Right forelimb (tissue), 1 donor: ENCODE measurements at places on chromosomes 4 and X.

GRCh38 chr4:75995727-75996126, 5.0 kb upstream of the SDAD1 start:
- DNase-seq, result no peak

- DNase-seq, result no peak
These were observed 51.1 kb downstream of the ENOPH1 start for GRCh38 chr4:82481506-82481840.

- DNase-seq, result no peak
These were observed 24.9 kb upstream of the CXXC4 start for GRCh38 chr4:104519588-104519987.

DNA sequence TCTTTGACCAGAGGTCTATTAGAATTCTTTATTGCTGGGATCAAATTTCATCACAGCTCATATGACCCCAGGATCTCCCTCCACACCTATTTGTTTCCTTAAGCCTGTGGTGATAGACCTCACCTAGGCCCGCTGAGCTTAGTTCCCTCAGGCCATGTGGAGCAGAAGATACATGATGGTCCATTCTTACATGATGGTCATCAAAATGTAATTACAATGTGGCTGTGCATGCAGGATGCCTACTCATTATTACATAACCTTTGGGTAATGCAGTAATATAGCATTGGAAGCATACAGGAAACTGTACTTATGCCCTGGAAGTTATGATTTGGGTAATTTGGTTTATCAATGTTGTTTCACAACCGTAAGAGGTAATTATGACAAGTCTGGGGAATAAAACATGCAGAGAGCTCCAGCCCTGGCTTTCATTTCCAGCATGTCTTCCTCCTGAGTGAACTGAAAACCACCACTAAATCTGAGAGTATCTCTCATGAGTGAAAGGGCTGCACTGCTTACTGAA, 67.0 kb upstream of the AGA start:
- no peak for DNase-seq

DNA sequence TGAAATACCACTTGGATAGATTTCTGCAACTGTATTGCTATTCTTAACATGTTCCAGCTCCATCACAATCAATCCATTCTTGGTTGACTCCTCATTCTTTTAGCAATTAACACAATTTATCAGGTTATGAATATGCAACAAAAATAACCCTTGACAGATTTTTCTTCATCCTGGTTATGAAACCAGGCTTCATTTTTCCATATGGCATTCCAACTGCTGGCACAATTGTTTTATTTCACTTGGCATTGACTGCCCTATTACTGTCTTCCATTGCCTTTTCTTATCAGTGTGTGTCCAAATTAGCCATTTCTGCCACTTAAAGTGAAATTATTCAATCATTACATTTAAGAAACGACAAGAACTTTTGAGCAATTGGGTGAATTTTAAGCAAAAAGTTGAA, 388.8 kb upstream of the EPHA5 start:
- no peak for DNase-seq

DNA sequence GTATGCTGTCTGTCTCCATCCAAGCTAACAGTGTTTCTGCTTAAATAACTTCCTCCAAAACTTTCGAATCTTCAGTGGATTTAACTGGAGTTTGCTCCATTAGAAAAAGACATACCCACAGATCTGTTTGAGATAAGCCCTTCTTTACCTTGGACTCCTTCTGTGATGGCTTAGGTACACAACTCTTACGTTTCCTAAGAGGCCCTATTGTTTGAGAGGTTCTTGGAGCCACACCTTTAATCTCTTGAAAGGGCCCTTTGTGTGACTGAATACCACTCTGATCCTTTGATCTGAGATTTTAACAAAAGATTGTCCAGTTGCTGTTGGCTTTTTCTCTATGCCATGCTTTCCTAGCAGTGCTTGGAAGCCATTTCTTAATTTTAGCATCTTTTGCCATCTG, 92.5 kb downstream of the AKAP4 start:
- DNase-seq, result no peak

DNA sequence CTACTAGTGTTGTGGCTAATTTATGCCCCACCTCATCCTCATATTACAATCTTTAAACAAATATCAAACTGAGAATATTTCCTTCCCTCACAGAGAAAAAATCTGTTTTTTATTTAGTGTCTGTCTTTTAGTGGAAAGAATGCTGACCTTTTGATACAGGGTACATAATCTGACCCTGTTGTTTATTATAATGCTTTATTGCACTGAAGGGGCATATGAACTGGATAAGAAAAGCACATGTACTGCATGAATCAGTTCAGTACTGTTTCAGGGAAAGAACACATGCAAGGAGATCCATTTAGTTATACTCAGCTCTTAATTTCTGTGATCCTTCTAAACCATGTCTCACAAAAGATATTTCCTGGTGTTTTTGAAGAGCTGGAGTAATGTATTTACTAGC, 15.5 kb upstream of the DYNLT3 start:
- DNase-seq, result no peak

GRCh38 chr4:2318885-2319284, 57.0 kb upstream of the MXD4 start:
- no peak for DNase-seq

- DNase-seq, result no peak
These were observed 55.6 kb downstream of the CYLC1 start for GRCh38 chrX:83916525-83916924.

- DNase-seq, result no peak
These were observed 215.6 kb upstream of the FAT1 start for GRCh38 chr4:186939226-186939625.

DNA sequence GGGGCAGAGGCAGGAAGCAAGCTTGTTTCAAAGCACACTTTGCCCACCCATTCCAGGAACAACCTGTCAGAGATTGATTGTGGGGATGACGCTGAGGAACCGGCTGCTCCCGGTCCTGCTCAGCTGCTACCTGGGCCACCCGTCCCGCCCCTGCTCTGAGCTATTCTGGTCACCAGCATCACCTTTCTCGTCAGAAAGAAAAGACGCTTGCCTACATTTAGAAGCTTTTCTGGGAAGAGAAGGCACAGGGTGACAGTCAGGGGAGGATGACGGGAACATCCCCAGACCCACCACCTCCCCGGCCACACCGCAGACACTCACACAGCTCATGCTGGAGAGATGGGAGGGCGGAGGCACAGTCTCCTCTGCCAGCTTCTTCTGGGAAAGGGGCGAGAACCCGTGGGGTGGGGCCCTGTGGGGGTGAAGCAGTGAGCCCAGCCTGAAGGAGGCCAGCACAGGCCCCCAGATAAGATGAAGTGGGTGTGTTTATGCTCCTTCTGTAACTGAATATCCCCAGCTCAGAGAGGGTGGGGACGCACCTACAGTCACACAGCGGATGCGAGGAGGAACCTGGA, 81.8 kb downstream of the CPZ start:
- DNase-seq, result no peak

DNA sequence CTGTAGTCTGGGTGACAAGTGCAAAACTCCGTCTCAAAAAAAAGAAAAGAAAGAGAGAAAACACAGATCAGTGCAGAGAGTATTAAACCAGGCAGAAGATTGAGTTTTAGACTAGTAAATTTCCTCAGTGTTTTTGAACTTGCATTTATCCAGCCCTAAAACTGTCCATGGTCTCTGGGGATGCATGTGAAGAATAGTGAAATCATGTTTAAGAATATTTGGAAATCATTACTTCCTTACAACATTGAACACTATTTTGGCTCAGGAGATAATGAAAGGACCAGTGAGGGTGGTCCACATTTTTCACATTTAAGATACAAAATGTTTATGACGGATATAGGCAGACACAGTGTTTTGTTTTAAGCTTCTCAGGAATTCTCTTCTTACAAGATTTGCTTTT, 195.8 kb upstream of the RASGEF1B start:
- DNase-seq, result no peak

GRCh38 chr4:84578540-84579402, 4.2 kb upstream of the CDS1 start:
- DNase-seq, result no peak

GRCh38 chrX:6199486-6199885, 29.2 kb downstream of the NLGN4X start:
- DNase-seq, result no peak

GRCh38 chr4:80711956-80712355, 318.6 kb upstream of the BMP3 start:
- no peak for DNase-seq

- DNase-seq, result no peak
These were observed 75.2 kb upstream of the PRKX start for GRCh38 chrX:3788494-3789233.

DNA sequence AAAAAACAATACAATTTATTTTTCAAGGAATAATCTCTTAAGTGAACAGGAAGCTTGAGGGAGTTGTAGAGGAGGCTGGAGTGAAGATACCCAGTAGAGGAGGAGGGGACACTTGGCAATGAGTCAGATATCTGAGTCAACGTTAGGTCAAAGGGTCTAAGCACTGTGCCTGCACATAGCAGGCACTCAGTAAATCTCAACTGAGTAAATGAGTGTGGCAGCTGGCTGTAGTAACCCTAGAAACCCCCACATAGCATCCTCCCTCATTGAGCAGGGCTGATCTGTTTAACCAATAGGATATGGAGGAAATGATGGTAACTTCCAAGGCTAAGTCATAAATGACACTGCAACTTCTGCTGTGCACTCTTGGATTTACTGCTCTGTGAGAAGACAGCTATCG, 186.0 kb upstream of the FAM241A start:
- no peak for DNase-seq

DNA sequence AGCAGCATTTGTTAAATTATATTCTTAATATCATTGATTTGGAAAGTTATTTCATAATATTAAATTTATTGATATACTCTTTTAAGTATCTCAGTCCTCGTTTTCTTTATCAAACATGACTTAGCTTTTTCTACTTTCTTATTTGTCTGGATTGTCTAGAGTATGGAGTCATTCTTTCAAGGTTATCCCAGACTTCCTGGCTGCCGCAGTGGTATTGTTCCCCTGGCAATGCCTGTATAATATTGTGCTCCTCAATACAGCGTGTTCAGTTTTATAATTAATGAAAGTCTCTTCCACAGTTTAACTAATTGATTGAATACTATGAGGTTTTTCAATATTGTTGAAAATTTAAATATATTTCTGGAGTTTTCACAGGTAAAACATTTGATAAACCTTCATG, 310.9 kb downstream of the ANKRD50 start:
- no peak for DNase-seq

GRCh38 chrX:103656617-103657016, 27.8 kb downstream of the TCEAL1 start:
- DNase-seq, result no peak

DNA sequence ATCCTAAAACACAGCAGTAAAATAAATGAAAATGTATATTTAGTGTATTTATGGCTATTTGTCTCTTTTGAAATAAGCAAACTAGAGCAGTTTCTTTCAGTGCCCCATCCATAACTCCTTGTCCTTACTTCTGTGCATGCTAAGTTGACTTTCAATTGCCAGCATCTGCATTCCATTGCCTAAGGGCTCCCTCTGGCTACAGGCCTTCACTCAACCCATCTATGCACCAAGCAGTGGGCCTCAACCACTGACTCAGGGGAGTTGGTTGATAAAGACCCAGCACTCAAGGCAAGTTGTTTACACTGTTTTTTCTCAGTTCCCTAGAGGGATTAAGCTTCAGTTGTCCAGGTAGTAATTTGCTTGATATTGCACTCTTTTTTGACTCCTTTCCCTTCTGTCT, 265.7 kb downstream of the IQCM start:
- no peak for DNase-seq

- DNase-seq, result no peak
These were observed 197.3 kb downstream of the OR13H1 start for GRCh38 chrX:131741103-131741581.

DNA sequence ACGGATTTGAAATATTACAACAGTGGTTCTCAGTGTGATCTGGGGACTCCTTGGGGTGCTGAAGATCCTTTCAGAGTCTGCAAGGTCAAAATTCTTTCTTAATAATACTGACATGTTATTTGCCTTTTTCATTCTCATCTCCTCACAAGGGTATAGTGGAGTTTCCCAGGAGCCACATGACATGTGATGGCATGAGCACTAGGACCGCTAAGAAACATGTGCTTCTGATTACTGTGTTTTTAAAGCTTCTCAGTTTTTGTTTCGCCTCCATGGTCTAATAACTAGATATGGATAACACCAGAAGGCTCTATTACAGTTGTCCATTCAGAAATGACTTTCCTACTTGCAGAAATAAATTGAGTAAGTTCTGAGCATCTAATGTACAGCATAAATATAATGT, 156.1 kb downstream of the RAB28 start:
- DNase-seq, result no peak

- DNase-seq, result no peak
These were observed 956 bp downstream of the TAPT1 start for GRCh38 chr4:16225167-16225862.

DNA sequence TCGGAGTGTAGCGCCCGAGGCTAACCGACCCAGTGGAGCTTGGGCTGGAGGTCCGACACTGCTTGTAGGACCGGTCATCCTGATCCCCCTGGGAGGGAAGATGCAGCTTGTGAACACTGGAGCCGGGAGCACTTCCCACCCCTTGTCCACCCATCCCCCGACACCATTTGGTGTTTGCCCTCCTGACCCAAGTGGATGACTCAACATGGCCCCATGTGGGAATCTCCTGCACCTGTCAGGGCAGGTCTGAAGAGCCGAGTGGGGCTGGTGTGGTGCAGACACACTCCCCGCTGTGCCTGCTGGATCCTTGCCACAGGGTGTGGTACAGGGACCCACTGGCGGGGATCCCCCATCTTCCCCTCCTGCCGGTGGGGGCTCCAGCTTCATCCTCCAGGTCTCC, 90.0 kb upstream of the AFAP1 start:
- DNase-seq, result no peak

DNA sequence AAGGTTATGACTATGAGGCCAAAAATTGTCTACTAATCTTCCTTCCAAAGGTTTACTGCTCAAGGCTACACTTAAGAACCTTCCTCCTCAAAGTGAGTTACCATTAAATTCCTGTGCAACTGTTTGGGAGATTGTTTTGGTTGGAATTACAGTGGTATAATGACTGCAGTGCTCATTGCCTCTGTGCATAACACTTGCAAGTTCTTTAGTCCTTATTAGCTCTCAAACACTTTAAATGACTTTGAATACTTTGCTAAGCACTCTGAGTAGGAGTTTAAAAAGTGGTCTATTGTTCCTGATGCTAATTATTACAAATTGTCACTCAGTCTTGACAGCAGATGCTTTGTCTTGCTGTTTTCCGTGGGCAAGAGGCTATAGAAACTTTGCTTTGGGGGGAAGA, 422.8 kb upstream of the PABPC4L start:
- DNase-seq, result no peak

- DNase-seq, result no peak
These were observed 18.6 kb upstream of the BMP2K start for GRCh38 chr4:78757574-78757973.

- no peak for DNase-seq
These were observed 78.2 kb upstream of the GUCY1A1 start for GRCh38 chr4:155588437-155588836.
